ENCODE measurements at places on chromosomes 4 and X.

DNA sequence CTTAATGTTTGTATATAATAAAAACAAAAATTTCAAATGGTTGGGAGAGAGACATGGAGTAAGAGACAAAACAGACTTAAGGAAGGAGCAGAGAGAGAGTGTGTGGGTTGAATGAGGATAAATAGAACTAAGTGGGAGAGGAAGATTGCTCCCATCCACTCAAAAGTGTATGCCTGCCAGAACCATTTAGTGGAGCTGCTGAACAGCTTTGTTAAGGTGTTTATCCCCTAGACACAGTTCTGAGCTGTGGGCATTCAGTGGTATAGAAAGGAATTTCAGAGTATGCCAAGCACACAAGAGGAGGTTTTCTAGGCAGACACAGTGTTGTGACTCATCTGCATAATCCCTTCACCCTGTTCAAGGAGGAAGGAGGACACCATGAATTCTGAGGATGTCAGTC, 508.6 kb upstream of the EPHA5 start:
- no peak for DNase-seq

DNA sequence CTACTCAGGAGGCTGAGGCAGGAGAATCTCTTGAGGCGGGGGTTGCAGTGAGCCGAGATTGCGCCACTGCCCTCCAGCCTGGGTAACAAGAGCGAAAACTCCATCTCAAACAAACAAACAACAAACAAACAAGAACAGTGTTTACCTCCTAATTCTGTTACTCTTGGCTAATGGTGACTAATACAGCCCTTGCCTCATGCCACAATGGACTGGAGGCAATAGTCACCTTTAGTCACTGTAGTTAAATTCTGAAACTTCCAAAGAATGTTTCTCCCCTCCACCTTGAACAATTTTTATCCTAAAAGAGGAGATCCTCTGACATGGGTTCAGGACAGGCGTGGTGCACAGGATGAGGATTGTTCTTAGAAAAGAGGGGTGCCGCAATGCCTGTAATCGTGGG, 241.2 kb upstream of the CTSO start:
- DNase-seq, result no peak

- DNase-seq, result no peak
Observed at GRCh38 chr4:127410644-127411043, 222.1 kb upstream of the INTU start.

GRCh38 chrX:20802036-20802435, 535.3 kb upstream of the RPS6KA3 start:
- no peak for DNase-seq

DNA sequence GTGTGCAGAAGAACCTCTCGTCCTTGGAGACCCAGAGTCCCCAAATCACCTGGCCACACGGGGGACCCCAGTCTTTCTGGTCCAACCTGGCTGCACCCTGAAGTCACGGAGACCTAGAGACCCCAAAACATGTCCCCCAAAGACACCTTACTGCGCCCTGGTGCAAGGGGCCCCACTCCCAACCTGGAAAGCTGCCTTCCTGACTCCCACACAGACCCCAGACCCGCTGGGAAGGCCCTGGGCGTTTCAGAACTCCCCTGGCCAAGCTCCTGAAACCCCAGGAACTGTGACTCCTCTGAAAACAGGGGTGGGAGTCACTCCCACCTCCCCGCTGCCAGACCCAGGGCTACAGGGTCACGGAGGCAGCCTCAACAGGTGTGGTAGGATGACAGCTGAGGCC, 12.7 kb upstream of the SHOX start:
- DNase-seq, result no peak

- DNase-seq, result no peak
Observed at GRCh38 chrX:108396188-108396891, 41.9 kb downstream of the COL4A6 start.

DNA sequence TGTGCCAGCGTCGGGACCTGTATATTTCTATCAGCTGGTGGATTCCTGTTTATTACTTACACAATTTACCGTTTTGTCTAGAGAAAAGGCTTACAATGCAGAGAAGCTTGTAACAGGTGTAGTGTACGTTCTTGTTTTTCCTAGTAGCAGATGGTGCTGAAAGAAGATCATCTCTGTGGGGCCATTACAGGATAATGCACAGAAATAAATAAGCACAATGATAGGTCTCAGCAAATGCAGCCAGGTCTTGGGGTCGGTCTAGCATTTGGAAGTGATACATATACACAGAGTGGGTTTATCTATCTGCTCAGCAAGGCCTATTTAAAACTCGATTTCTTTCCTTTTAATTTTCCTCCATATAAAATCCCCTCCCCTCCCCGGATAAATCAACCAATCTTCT, 180.9 kb upstream of the LCORL start:
- DNase-seq, result no peak

DNA sequence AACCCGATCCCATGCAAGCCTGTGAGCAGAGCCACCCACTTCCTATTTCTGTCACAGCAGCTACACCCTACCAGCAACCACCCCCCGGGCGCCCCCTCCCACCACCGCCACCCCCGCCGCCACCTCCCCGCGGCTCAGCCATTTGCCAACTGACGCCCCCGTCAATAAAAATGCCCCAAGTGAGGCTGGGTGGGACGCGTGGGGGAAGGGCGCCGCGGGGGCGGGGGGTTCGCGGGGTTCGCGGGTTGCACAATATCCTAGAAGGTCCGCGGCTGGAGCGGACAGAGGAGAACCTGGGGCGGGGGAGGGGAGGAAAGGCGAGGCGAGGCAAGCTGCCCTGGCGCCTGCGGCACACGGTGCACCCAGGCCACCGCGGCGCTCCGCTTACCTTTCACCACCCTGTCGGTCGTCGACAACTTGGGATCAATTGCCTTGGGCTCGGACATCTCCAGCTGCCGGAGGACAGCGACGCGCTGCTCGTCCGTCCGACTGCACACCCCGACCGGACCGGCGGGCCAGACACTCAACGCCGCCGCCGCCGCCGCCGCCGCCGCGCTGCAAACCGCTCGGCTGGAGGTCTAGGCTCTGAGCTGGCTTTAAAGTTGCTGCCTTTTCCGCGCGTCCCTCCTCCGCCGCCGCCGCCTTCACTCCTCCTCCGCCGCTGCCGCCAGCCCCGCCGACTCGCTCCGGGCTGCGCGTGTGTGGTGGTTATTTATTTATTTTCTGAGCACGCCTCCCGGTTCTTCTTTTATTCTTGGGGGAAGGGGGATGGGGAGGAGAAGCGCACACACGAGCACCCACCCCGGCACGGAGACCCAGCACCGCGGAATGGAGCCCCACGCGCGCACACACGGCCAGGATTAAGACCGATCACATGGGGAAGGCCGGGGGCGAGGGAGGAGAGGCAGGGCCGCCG, 717 bp downstream of the PPP3CA start:
- DNase-seq, result peak; percentile 74

- no peak for DNase-seq
Observed at GRCh38 chrX:39519030-39519488, 578.7 kb downstream of the BCOR start.

- DNase-seq, result no peak
Observed at GRCh38 chrX:72011734-72012133, 101.1 kb downstream of the NHSL2 start.

- no peak for DNase-seq
Observed at GRCh38 chrX:100648458-100649417, 4.7 kb downstream of the SRPX2 start.

- DNase-seq, result no peak
Observed at GRCh38 chrX:71618303-71618721, at the start of gene CXCR3. TSS of gene CXCR3 (minus strand) at chrX:71618511. CDS start at chrX:71618449, 62 bp downstream.

DNA sequence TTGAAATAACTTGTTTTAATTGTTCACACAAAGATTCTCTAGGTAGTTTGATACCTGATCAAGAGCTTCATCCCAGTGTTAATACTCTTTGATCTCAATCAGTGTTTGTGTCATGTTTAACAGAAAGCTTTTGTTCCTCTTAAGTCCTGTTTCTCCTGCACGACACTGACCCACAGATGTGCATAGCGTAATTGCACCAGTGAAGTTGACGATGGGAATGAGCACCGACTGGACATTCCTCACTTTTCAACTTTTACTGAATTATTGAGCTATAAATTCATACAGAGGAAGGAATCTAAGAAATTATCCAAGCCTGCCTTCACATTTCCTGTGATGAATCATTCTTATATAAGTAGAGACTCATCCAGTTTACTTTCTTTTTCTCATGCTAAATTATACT, 878.7 kb upstream of the TENM3 start:
- DNase-seq, result no peak

DNA sequence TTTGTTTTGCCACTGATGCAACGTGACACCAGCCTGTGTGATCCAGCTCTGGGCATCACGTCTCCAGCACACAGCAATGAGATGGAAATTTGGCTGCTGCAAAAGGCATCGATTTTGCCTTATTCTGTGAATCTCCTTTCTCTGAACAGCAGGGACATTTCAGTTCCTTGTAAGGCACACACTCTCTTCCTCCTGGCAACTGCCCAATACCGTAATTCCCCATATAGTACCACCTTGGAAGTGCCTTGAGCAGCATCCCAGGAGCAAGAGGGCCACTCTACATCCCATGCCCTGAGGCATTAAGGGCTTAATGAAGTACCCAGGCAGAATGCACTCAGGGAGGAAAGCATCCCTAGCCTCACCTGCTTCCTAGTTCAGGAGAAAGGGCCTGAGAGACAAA, 10.5 kb upstream of the MAMLD1 start:
- no peak for DNase-seq

DNA sequence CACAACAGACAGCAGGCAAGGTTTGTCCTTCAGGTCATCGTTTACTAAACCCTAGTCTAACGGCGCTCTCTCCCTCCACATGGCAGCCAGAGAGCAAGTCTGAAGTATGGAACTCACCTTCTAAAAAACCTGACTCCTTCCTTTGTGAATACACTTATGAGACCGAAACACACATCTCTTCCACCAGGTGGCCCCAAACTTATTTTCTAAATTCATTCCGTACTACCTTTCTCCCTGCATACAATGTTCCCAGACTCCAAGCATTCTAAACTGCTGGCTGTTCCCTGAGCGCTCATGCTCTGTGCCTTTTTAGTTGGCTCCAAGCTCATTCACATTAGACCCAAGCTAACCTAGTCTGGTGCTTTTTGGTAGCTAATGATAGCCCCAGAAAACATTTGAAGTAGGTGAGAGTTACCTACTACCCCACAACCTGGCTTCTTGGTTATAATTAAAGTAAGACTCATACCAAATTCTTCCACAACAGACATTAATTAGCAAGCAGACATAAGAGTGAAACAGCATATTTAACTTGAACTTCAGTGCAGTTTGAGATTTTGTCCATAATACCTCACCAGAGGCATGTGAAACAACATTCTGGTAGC, 67.6 kb upstream of the DCLK2 start:
- no peak for DNase-seq

GRCh38 chr4:16801356-16801755, 97.1 kb downstream of the LDB2 start:
- DNase-seq, result no peak

- DNase-seq, result no peak
Observed at GRCh38 chr4:25939330-25939729, 25.3 kb downstream of the SMIM20 start.

- no peak for DNase-seq
Observed at GRCh38 chr4:60313611-60314178, 886.4 kb upstream of the ADGRL3 start.

DNA sequence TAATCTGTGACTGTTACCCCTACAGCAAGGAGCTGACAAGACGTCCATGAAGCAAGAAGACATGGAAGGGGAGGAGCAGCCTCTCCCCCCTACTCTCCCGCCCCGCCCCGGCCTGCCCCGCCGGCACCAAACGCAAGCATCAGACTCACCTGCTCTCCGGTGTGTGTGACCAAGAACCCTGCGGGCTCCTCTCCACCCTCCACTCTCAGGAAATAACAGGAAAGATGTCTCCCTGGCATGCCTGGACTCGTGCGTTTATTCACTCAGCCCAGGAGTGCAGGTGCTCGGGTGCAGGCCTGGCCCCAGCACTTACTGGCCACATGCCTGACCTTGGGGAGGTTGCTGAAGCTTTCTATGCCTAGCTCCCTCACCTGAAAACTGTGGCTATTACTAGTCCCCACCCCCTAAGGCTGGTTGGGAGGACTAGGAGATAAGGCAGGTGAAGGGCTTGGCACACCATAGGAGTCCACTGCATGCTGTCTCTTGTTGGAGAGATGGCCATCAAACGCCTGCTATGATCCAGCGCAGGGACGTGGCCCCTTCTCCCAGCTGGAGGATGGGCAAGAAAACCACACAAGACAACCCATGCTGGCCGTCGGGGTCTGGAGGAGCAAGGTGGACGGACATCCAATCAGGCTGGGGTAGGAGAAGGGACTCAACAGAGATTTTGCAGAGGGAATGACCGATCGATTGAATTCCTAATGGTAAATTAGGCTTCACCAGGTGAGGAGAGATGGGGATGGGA, 34.9 kb upstream of the CLDN24 start:
- no peak for DNase-seq

DNA sequence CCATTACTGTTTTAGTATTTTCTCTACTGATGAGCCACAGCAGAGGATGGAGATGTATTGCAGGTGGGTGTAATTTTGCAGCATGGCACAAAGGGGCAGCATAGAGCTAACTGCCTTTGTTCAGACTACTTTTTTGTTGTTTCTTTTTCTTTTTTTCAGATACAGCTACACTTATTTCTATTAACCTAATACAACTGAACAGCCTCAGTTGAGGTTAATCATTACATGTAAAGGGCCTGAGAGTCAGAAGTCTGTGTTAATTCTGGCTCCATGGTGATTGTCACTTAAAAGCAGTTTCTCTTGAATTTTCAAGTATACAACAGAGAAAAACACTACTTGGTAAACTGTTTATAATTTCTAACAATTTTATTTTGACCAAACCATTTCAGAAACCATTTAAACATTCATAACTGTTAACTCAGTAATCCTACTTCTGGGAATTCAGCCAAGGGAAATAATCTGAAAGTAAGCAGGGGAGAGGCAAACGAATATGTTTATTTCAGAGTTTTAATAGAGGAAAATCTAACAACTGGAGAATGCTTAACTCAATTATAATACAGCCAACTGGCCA, 13.9 kb upstream of the PPEF2 start:
- no peak for DNase-seq

DNA sequence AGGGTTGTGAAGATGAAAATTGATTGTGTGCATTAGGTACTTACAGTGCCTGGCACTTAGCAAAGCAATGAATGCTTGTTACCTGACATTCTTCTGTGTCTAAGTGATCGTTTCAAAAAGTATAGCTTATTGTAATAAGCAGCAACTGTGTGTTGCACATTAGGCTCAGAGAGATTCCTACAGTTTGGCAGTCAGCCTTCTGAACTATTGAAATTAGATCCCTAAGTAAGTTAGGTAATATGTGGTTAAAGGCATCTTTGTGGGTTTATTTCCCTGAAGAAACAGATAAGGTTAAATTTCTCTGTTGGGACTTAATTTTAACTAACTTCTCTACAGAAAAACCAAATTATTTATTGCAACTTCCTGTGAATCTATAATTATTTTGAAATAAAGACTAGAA, 93.4 kb downstream of the REPS2 start:
- no peak for DNase-seq

DNA sequence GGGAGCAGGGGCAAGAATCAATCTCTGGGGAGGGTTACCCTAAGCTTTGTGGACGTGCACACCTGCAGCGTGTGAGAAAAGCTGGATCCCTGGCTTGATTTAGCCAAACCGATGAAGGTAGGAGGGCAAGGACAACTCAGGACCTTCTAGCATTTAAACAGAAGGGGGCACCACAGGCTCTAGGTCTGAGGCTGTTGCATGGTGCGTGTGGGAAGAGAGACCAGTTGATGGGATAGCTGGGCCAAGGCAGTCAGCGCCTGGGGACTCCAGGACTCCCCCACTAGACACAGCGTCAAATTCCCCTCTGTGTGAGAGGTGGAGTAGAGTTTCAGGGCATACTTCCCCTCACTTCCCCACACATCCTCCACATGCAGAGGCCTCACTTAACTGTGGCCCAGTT, 4.3 kb downstream of the GABRQ start:
- no peak for DNase-seq

- DNase-seq, result no peak
Observed at GRCh38 chr4:99968330-99968729, 18.3 kb upstream of the H2AZ1 start.
